Caco-2 (cell line): ENCODE measurements at places on chromosomes 7 and 10. TPM values are rescaled to one million over a fixed set of nuclear protein-coding genes. Genes with fewer than 3 reads are reported as not detected.

The CPED1 gene
- 0.23 and 0.56 TPM in 2 replicates for total RNA-seq

DNA sequence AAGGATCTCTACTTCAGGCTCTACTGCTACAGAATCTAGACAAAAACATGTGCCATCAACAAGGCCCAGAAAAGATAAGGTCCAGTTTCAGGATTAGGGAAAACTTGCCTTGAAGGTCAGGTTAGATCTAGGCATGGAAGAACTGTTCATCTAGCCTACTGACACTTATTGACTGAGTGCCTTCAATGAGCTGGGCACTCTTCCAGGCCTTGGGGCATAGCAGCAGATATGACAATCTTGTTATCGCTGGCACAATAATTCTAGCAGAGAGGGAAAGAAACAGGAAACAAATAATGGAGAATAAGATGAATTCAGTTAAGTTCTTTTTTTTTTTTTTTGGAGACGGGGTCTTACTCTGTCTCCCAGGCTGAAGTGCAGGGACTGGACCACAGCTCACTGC lies 71.6 kb downstream of the ADCYAP1R1 start:
- DNase-seq = no peak

DNA sequence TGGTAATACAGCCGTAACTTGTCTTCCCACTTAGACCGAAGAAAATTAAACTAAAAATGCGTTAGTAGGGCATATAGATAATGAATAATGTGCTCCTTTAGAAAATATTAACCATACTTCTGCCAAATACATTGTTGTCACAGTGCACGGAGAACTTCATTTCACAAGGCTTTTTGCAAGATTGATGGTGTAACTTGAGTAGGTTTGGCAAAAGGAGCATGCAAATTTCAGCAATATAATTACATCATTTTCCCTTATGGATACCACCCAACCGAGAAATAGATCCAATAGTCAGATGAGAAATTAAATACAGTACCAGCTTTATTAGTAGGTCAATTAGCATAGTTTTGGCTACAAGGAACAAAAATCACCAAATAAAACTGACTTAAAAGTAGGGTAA lies 792.6 kb upstream of the C7orf33 start:
- DNase-seq = no peak

GRCh38 chr7:131007439-131008330 lies 273.7 kb upstream of the KLF14 start:
- DNase-seq = peak; percentile 81

The CPA1 gene
- total RNA-seq = not detected in 2 replicates

GRCh38 chr7:30937416-30937815 lies 25.8 kb downstream of the AQP1 start:
- DNase-seq = no peak

DNA sequence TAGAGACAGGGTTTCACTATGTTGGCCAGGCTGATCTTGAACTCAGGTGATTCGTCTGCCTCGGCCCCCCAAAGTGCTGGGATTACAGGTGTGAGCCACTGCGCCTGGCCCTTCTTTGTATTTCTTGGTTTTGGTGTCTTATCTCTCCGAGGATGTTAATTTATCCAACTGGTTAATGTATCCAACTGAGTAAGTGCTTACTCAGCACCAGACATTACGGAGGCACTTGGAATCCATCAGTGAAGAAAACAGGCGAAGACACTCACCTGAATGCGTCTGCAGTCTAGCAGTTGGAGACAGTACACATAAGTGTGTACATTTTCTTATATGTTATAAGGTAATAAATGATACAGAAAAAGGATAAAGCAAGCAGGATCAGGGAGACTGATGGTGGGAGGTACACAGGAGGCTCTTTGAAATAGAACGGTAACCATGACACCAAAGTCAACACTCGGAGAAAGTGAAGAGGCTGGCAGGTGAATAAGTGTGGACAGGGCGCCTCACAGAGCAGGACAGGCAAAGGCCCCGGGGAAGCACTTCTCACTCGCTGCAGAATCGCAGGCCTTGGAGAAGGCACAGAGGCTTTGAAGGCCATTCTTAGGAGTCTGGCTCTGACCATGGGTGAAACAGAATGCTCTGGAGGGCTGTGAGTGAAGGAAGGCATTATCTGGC lies 73.1 kb downstream of the LANCL2 start:
- DNase-seq = no peak

The MDFIC gene
- 2.7 and 4.2 TPM in 2 replicates for total RNA-seq

The MYL10 gene
- not detected in 2 replicates for total RNA-seq
